A172 (cell line): ENCODE measurements at places on chromosomes 12 and 14.

DNA sequence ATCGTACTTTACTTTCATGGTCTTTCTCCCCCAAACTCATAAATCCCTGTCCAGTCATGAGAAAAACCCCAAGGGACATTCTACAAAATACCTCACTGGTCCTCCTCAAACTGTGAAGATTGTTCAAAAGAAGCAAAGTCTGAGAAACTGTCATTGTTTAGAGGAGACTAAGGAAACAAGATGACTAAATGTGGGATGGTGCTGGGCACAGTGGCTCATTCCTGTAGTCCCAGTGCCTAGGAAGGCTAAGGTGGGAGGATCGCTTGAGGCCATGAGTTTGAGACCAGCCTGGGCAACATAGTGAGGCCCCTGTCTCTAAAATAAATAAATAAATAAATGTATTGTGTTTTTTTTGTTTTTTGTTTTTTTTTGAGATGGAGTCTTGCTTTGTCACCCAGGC is 74.2 kb upstream of the SCAF11 start:
- no peak for DNase-seq

DNA sequence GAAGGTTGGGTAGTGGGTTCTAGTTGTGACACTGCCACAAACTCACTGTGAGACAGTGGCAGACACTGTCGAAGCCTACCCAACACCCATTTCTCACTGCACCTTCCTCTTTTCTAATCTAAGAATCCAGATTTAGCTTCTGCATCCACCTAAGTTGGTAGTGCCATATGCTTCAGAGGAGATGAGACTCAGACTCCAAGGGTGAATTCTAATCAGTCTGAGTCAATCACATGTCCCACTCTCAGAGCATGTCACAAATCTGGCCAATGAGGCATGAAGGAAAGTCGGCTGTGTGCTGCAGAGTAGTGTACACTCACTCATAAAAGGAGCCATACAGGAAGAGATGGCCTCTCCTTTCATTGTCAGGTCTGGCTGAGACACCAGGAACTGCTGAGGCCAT is 102.1 kb upstream of the RAP1B start:
- no peak for DNase-seq

DNA sequence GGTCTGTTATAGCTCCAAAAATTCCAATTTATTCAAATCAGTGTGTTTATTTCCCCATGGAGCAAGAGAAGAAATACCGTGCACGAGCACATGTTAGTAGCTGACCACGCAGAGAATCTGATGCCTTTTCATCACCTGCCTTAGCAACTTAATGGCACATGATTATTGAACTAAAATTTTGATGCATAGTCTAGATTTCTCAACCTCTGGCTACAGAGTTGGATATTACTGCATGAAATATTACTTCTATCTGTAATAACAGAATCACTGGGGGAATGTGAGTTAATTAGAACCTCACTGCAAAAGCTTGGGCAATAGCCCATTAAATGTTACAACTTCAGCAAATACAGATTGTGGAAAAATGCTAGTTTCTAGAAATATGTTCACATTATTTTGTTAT is 335.8 kb downstream of the FLRT2 start:
- DNase-seq: no peak

DNA sequence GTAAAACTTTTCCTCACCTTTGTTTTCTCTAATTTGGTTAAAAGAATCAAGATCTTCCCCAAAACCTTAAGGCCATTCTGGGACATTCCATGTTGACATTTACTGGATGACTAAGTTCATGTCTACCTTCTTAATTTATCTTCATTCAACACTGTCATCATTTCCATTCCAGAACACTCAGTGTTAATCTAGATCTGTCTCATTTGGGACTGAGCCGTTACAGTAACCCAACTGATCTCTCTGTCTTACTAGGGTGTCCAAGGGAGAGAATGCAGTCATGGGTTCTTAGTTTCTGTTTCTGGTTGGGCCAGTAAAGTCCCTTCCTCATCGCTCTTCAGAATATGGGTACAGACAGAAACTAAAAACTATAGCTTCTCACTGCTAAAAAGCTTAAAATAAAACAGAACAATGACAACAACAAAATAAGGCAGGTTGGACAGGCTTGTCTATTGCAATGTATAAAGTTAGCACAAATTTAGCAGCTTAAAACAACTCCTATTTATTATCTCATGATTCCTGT is 144.8 kb downstream of the ASCL1 start:
- DNase-seq: no peak

- no peak for DNase-seq
Measured at GRCh38 chr12:56932146-56932545, 2.1 kb downstream of the SDR9C7 start.

DNA sequence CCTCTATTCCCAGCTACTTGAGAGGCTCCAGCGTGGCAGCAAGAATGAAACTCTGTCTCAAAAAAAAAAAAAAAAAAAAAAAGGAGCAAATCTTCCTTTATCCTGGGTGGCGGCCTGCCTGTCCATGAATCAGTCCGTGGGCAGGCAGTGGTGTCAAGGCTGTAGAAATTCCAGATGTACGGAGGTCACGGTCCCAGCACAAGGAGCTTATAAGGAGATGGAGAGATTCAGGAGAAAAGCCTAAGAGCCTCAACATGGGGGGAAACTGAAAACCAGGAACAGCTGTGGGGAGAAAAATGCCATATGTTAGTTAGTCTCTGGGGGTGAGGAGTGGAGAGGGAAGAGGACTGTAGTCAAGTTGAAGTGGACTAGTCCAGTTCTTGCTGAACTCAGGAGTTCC is 130.5 kb upstream of the CRY1 start:
- no peak for DNase-seq
